ENCODE measurements at places on chromosomes 2 and 18.
A peak's percentile ranks its signal among the peaks of the same experiment; 100 is the strongest.

DNA sequence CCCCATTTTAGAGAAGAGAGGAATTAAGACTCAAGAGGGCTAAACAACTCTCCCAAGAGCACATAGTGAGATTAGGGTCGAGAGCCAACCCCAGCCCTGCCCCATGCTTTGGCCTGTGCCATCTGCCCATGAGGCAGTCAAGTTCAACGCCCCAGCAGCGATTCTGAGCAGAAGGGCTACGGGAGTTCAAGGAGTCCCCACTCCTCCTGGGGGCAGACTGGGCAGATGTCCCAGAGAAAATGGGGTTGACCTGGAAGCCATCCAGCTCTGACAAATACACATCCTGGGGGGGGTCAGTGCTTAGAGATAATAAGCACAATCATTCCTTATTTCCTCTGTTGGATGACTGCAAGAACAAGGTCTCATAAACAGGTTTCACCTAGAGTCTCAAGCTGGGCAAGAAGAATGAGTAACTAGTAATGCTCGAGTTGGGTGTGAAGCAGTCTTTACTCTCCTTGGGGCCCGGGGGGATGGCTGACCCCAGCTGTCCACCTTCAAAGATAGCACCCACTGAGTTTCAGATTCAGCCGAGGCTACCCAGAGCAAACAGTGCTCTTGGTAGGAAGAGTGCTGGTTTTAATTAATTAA, 716.4 kb downstream of the RNF144A start:
- no peak for DNase-seq

DNA sequence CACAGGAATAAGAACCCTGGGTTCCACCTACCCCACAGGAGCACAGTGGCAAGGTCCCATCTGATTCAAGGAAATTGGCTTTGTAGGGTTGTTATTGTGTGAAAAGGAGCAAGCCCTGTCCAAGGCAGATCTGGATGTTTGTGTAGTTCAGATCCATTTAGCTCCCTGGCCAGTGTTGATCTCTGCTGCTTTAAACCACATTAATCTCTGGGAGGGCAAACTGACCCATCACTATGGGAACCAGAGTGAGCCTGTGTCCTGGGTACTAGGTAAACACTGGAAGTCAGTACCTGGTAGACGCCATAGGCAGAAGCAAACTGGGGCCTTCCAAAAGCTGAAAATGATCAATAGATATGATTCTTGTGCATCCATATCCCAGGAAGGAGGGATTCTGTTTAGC, 271.5 kb upstream of the EPAS1 start:
- DNase-seq, result no peak

- no peak for DNase-seq
Measured at GRCh38 chr2:2698182-2699120, 367.4 kb upstream of the MYT1L start.

DNA sequence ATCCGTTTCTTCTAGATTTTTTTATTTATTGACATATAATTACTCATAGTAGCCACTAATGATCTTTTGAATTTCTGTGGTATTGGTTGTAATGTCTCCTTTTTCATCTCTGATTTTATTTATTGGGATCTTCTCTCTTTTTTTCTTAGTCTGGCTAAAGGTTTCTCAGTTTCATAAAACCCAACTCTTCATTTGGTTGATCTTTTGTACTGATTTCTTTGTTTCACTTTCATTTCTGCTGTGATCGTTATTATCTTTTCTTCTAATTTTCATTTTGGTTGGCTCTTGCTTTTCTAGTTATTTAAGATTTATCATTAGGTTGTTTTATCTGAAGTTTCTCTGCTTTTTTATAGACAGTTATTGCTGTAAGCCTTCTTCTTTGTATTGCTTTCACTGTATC, 463.6 kb upstream of the CRIM1 start:
- DNase-seq, result no peak

DNA sequence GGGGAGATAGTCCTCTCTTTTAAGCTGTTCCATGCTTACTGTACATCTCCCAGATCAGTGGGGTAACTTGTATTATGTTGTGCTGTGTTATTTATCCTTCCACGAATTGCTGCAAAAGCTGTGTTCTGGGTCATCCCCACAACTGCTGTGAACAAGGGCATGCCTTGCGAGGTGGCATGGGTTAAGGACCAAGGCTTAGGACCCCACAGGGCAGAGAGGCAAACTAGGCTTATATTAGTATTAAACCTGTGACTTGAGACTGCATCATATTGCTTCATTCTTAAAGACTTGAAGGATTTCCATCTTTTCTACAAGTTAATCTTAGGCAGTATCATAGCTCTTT, 19.9 kb downstream of the RND3 start:
- no peak for DNase-seq

DNA sequence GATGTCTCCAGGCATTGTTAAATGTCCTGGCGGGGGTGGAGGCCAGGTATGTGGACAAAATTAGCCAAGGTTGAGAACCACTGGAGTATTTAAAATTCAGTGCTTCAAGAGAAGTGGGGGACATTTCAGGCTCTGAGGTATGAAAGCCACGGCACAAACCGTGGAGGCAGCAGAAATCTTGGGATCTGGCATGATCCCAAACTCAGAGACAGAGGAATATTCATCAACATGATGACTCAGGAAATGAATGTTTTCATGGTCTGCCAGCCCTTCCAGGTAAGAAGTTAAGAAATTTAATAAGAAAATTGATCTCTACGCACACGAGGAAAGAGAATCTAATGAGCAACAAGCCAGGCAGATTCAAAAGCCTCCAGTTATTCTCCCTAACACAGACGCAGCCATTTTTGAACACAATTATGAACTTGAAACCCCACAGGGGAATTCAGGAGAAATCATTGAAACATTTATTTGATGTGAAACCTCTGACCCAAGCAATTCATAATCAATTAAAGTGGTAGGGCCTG, 11.3 kb upstream of the GRP start:
- no peak for DNase-seq

DNA sequence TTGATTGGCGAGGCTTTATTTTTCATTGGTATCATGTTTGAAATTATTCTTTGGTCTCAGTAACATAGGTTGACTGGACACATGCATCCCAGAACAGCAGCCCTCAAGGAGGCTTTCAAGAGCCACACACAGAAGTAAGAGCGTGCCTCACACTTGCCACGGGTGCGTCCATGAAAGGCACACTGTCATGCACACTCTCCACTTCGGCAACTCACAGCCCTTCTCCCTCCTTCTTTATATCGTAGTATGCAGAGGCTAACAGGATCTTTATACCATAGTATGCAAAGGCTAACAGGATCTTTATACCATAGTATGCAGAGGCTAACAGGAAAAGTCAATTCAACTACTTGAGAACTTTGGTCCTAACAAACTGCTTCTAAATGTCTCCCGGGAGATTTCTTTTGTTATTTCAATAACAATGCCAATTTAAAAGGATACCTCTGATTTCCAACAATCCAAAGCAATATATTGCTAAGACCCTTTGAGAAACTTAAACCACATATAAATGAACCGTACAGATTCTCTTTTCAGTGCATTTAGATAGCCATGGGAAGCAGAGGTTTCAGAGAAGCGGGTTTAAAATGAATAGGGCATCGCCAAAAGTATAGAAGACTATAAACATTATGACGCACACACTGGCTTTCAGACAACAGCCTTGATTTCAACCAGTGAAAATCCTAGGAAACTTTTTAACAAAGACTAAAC, 26.5 kb upstream of the ZNF516 start:
- no peak for DNase-seq

DNA sequence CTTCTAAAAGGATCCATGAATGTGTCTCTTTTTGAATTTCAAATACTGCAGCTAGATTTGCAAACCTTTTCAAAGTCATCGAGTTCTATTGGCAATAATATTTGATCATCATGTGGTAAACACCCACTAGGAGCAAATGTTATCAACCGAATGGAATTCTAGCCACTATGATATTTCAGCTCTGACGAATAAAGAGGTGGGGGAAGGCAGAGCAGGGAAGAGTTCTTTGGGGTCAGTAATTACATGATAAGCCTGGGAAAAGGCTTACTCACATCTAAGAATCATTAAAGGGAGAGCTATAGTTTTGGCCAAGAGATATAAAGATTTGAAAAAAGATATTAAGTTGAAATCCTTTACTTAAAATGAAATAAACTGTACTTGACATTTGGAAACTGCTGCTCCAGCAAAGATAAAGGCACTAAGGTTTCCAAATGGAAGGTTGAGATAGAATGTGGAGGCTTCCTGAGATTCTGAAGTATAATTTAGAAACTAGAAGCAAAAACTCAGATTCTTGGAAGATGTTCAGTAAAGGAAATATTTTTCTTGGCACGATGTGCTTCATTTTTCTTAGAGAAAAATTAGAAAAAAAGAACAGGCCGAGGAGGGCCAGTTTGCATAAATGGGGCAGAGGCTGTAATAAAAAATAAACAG, 104.7 kb upstream of the ARHGAP28 start:
- DNase-seq, result no peak

DNA sequence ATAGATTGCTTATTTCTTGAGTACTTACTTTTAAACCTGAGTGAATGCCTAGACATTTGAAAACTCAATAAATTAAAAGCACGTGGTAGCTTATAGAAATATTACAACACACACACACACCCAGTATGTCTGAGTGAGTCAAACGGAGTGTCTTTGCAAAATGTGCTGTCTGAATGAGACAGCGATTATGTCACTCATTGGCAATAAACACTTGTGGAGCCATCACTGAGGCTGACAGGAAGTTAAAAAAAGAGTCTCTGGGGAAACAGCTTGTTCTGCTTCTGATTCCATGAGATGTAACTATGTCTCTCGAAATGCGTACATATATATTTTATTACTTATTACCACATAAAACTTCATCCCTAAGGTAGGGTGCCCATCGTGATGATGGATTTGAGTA, 22.3 kb upstream of the VPS4B start:
- DNase-seq, result no peak

DNA sequence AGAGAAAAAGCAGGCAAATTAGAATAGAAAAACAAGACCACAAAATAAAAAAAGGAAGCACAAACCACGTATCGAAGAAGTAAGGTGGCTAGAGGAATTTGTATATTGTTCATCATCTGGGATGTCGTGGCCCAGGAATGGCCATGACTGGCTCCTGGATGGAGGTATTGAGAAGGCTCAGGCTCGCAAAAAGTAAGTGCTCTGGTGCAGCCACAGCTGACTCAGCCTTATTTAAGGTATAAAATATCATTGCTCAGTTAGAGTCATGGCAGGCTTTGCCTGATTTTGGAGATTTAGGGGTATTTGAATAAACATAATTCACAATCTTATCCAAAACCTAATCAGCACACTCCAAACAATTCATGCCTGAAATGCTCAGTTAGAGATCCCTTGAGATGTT, 78.4 kb upstream of the FANCL start:
- DNase-seq, result no peak

- DNase-seq, result peak; percentile 21
Measured at GRCh38 chr2:96867756-96868554, 1.9 kb downstream of the SEMA4C start.

DNA sequence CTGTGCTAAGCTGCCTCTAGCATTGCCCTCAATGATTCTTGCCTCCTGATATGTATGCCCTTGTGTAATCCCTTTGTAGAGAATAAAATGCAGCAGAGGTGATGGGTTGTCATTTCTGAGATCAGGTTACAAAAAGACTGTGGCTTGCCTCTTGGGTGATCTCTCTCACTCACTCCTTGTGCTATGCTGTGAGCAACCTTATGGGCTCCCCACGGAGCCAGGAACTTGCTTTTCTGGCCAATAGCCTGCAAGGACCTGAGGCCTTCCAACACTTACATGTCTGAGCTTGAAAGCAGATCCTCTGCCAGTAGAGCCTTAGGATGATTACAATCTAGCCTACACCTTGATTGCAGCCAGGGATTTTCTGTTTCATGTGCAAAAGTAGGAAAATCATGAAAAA, 123.1 kb upstream of the XIRP2 start:
- DNase-seq, result no peak

DNA sequence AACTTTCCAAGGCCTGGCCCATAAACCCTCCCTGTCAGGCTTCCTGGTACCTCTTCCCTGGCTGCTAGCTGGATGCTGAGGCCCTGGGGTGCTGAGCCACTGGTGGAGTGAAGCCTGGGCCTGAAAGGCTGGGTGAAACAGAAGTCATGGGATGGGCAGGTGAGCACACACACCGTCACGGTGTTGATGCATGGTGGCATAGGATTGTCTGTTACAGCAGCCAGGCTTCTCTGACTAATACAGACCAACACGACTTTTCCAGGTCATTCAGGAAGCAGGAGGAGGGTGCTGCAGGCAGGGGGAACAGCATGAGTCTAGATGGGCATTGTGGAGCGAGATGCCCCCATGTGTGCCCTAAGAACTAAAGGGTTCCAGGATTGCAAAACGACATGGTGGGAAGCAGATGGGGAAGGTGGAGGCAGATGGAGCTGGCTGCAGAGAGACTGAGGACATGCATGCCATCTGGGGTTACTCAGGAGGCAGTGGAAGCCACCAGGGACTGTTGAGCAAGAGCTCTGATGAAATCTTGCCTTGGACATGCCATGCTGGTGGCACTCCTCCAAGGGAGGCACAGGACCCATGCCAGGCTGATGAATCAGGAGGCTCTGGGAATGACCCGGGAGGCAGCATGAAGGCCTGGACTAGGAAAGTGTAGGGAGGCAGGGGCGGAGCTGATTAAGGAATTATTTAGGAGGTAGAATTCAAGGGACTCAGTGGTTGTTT, 480.9 kb downstream of the TSN start:
- no peak for DNase-seq

DNA sequence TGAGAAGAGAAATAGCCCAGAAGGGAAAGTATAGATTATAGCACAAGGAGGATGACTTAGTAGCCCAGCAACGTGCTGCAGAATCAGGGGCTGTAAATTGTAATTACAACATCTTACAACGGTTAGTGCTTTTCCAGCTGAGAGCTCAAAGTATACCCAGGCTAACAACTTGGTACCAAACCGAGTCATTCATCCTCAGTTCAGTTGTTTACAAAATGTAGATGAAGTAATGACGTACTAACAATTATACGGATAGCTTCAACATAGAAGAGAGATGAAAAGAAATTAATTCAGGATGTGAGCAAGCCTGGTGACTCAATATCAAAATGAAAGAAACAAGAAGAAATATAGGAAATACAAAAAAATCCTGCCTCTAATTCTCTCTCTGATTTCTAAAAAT, 99.2 kb downstream of the DYNAP start:
- DNase-seq, result no peak

GRCh38 chr2:61367177-61367576, 103.7 kb downstream of the USP34 start:
- DNase-seq, result no peak

- DNase-seq, result no peak
Measured at GRCh38 chr2:40033781-40034180, 254.7 kb upstream of the THUMPD2 start.

DNA sequence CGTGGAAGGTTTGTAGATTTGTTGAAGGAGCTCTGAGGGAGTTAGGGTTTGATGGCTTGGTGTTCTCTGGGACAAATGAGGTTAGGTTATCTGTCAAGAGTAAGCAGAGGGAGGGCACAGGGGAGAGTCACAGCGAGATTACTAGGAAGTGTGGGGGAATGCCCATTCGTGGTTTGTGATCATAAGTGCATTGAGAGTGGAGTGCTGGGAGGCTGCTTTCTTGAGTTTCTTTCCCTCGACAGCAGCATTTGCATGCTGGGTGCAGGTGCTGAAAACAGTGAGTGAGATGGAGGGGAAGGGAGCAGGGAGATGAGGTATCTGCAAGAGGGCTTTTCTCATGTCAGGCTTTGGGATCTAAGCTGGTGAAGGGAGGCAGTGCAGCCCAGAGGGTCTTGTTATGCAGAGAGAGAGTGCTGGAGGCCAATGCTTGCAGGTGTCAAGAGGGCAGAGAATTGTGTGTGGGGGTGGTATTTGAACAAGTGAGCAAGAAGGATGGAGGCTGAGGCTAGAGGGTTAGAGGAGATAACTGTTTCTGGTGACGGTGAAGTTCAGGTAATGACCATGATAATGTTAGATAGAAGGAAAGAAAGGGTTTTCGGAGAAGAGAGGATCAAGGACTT, 8.8 kb downstream of the RALB start:
- no peak for DNase-seq

- DNase-seq, result no peak
Measured at GRCh38 chr18:24212939-24213338, 74.1 kb downstream of the CABYR start.

All from stimulated activated naive CD4-positive, alpha-beta T cell (primary cell).